ENCODE measurements at places on chromosomes 3 and 15. TPM values are rescaled to one million over a fixed set of nuclear protein-coding genes. Genes with fewer than 3 reads are reported as not detected.

The MED12L gene
- 1.1 TPM for total RNA-seq

GRCh38 chr15:80600626-80601025, 94.5 kb upstream of the ABHD17C start:
- H3K4me1 ChIP-seq, result no peaks in the 10 kb centered on the region
- no peak overlapping the region for H3K27ac ChIP-seq
- no peak overlapping the region for H3K4me3 ChIP-seq
- DNase-seq, result no peak
- no peaks in the 10 kb centered on the region for H3K27me3 ChIP-seq

- no peaks in the 10 kb centered on the region for H3K27me3 ChIP-seq
- H3K36me3 ChIP-seq, result no peaks in the 10 kb centered on the region
- H3K4me1 ChIP-seq, result peaks cover 2% of the 10 kb centered on the region
- H3K4me3 ChIP-seq, result no peak overlapping the region
- no peak overlapping the region for H3K27ac ChIP-seq
Observed at GRCh38 chr3:29852767-29853166, 571.9 kb downstream of the RBMS3 start.

- H3K27me3 ChIP-seq, result no peaks in the 10 kb centered on the region
- H3K4me3 ChIP-seq, result no peak overlapping the region
- H3K4me1 ChIP-seq, result peaks cover 3% of the 10 kb centered on the region
- no peak for DNase-seq
- no peak overlapping the region for H3K27ac ChIP-seq
Observed at GRCh38 chr3:184911570-184911969, 99.6 kb downstream of the VPS8 start.

The UCN2 gene
- 0.24 TPM for total RNA-seq

- H3K4me3 ChIP-seq, result peak overlapping the region; percentile 64
- no peaks in the 10 kb centered on the region for H3K4me1 ChIP-seq
- H3K36me3 ChIP-seq, result no peaks in the 10 kb centered on the region
- no peak overlapping the region for H3K27ac ChIP-seq
- DNase-seq, result no peak
- H3K27me3 ChIP-seq, result no peaks in the 10 kb centered on the region
Observed at GRCh38 chr3:123586131-123586530, 1.3 kb upstream of the HACD2 start.

The FBXW12 gene
- not detected for total RNA-seq

DNA sequence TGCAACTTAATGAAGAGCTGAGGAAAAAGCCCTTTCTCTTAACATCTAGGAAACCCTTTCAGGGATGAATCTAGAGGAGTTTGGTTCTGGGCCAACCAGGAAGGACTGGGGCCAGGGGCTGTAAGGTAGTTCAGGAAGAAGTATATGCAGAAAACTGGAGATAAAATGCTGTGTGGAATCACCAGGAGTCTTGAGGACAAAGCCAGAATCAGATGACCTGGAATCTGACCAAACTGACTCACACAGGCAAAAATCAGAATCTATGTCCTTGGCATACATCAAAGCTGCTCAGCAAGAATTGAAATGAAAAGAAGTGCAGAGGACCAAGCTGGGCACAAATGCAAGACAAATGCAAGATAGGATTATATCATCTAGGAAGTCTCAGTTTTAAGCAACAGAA, 59.4 kb upstream of the ATP2C1 start:
- H3K4me1 ChIP-seq, result no peaks in the 10 kb centered on the region
- H3K27me3 ChIP-seq, result no peaks in the 10 kb centered on the region
- H3K4me3 ChIP-seq, result no peak overlapping the region
- H3K36me3 ChIP-seq, result no peaks in the 10 kb centered on the region
- no peak for DNase-seq
- no peak overlapping the region for H3K27ac ChIP-seq

- H3K27ac ChIP-seq, result no peak overlapping the region
- H3K27me3 ChIP-seq, result no peaks in the 10 kb centered on the region
- no peaks in the 10 kb centered on the region for H3K36me3 ChIP-seq
- no peaks in the 10 kb centered on the region for H3K4me1 ChIP-seq
- H3K4me3 ChIP-seq, result no peak overlapping the region
Observed at GRCh38 chr15:92000709-92001108, 147.2 kb downstream of the SLCO3A1 start.

The UBAP1L gene
- total RNA-seq, result 5.4 TPM

DNA sequence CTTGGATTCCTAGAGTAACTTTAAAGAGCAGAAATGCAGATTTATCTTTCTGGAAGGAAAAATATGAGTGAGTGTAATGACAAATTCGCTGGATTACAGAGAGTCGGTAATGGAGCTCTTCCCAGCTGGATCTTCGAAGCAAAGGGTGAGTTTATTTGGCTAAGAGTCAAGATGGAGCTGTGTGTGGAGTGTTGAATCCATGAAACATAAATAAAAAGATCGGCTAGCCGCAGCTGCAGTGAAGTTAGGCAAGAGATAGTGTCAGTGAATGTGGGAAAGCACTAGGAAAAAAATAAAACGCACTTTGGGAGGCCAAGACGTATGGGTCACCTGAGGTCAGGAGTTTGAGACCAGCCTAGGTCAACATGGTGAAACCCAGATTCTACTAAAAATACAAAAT, 10.3 kb downstream of the NAALADL2 start:
- DNase-seq, result no peak
- H3K4me3 ChIP-seq, result no peak overlapping the region
- H3K27me3 ChIP-seq, result no peaks in the 10 kb centered on the region
- no peaks in the 10 kb centered on the region for H3K36me3 ChIP-seq

The CPNE9 gene
- not detected for total RNA-seq

The BSN gene
- 0.75 TPM for total RNA-seq

DNA sequence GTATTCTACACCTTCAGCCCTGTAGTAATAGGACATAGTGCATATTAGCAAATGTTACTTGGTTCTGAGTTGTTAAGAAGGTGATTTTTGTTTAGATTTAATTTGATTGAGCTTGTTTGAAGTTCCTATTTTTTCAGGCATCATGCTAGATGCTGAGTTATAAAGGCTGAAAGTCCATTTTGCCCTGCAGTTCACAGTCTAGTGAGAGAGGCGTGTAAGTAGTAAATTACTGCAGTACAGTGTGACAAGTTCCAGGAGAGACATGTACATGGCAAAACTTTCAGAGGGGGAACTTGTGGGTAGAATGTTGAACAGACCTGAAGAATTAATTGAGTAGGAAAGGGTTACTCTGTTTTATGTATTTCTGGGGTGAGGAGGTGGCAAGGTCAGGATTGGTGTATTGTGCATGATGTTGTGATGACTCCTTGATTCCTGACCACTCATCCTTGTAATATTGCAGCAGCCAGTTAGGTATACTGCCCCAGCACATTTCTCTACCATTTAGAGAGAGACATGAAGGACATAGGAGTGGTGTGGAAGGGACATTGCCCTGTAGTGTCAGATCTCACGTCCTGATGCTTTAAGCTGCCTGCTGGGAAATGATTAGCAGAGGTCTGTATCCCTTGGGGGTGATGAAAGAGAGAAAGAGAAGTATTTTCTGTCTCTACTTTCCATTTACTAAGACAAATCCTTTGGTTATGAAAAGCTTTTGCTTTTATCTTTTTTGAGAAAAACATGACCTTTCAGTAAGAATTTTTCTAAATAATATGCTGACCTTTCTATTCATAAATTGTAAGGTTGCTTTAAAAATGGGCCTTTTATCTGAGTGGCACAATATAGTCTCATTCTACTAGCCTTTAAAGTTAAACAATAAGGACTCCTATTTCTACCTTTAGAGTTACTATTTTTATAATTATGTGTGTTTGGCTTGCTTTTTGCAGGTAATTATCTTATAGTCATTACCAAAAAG, 16.9 kb downstream of the SACM1L start:
- no peak overlapping the region for H3K27ac ChIP-seq
- H3K27me3 ChIP-seq, result no peaks in the 10 kb centered on the region
- H3K4me3 ChIP-seq, result no peak overlapping the region
- H3K4me1 ChIP-seq, result no peaks in the 10 kb centered on the region
- peaks cover 5% of the 10 kb centered on the region for H3K36me3 ChIP-seq

DNA sequence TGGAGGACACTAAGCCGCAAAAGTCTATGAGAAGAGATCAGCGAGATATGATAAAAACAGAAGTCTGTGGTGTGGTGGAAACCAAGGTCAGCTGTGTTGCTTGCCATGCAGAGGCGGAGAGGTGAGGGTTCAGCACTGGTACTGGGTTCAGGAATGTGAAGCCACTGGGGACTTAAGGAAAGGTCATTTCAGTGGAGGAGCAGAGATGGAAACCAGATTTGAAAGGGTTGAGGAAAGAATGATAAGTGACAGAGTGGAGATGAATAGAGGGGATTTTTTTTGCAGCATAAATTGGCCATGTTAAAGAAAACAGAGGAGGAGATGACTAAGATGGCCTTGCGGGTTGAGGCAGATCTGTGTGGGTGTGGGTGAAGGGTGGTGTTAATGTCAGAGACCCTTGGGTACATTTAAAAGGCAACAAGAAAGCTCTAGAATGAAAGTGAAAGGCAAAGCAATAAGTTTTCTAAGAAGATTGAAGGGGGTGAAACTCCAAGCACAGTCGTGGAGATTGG, 265.5 kb downstream of the ADAMTSL3 start:
- H3K4me1 ChIP-seq, result no peaks in the 10 kb centered on the region
- H3K36me3 ChIP-seq, result no peaks in the 10 kb centered on the region

DNA sequence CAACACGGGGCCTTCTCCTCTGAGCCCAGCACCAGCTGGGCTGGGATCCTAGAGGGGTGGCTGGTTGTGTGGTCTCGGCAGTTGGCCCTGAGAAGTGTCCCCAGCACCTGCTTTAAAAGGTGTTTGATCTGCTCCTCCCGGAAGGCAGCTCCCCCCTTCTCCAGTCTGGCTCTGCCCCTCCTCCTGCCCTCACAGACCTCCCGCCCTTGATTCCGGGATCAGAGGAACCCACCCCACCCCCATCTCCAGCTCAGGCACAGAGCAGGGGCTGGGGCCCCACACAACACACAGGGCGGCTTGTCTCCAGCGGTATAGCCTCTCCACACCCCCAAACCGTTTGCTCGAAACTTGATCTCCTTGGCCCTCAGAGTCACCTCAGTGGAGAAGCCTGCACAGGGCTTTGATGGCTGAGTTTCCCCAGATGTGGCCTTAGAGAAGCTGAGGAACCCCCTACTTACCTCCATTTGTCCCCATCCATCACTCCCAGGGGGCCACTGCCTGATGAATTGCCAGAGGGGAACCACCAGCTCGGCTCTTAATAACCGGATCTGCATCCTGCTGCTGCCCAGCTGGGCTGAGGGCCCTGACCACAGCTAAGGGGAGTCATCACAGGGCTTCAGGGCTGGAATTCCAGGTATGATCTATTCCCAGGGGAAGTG, 6.4 kb upstream of the STRA6 start:
- H3K4me3 ChIP-seq, result no peak overlapping the region
- no peak overlapping the region for H3K27ac ChIP-seq
- H3K4me1 ChIP-seq, result no peaks in the 10 kb centered on the region
- no peak for DNase-seq

DNA sequence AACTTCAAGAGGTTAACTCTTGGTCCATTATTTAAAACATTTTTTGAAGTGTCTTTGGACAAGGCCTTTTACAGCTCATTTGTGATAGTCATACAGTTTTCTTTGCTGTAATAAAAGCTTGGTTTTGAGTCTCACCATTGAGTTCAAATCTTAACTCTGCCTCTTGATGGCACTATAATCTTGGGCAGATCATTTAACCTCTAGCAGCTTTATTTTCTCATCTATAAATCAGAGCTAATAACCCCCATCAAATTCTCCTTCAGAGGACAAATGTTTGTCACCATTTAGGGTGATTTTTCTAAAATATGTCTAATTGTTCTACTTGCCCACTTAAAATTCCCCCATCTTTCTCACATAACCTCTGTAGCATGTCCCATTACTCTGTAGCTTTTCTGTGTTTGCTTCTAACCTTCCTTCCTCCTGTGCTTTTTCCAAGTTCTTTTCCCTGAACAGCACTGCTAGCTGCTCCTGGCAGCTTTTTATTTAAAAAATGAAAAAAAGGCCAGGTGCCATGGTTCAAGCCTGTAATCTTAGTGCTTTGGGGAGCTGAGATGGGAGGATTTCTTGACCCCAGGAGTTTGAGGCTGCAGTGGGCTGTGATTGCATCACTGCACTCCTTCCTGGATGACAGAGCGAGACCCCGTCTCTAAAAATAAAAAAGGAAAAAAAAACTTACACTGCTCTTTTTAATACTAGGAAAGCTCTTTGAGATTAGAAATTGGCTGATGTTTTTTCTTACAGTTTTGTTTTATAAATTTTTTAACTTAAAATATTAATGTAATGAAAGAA, 28.5 kb downstream of the UBE2E1 start:
- no peak overlapping the region for H3K4me3 ChIP-seq
- no peaks in the 10 kb centered on the region for H3K4me1 ChIP-seq
- no peaks in the 10 kb centered on the region for H3K36me3 ChIP-seq
- H3K27ac ChIP-seq, result no peak overlapping the region
- H3K27me3 ChIP-seq, result no peaks in the 10 kb centered on the region

The SV2B gene
- total RNA-seq, result 2.5 TPM

The CLDN18 gene
- total RNA-seq, result not detected

DNA sequence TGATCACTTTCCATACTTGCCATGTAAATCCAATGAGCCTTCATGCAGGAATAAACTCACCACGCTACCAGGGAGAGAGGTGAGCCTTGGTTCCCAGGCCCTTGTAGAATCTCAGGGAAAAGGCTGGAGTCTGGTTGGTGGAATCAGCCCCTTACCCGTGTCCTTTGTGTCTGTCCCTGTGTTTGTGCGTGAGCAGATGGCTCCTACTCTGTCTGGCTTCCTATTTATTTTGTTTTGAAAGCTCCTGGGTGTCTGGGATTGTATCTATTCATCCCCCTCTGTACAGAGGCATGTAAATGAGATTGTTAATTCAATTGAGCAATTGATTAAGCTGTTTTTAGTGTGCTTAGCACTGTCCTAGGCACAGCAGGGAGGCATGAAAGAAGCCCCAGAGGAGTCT, 278.1 kb downstream of the THSD4 start:
- H3K36me3 ChIP-seq, result no peaks in the 10 kb centered on the region
- H3K27ac ChIP-seq, result no peak overlapping the region
- H3K4me1 ChIP-seq, result peaks cover 1% of the 10 kb centered on the region
- DNase-seq, result no peak
- H3K27me3 ChIP-seq, result no peaks in the 10 kb centered on the region

GRCh38 chr15:83092309-83092976, 15.0 kb upstream of the TM6SF1 start:
- DNase-seq, result no peak
- no peaks in the 10 kb centered on the region for H3K36me3 ChIP-seq
- no peak overlapping the region for H3K27ac ChIP-seq
- H3K4me3 ChIP-seq, result no peak overlapping the region

DNA sequence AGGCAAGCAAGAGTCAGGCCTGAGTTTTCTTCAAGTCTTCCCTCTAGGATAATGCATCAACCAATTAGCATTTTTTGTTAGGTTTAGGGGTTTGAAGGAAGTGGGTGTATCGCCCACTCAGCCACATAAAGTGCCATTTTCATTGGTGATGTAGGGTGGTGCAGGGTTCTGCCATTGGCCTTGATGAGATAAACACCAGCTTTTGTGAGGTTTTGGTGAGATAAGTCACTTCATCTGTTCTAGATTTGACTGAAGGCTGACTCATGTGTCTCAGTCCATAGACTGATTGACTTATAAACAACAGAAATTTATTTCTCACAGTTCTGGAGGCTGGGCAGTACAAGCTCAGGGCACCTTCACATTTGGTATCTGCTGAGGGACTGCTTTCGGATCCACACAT, 84.5 kb upstream of the C3orf80 start:
- H3K36me3 ChIP-seq, result no peaks in the 10 kb centered on the region
- no peak for DNase-seq
- no peaks in the 10 kb centered on the region for H3K27me3 ChIP-seq
- H3K27ac ChIP-seq, result no peak overlapping the region
